Activated CD4-positive, CD25-positive, alpha-beta regulatory T cell treated with anti-CD3 and anti-CD28 coated beads, Interleukin-2, amount 50 U/mL, for 24 hours (primary cell): ENCODE measurements at places on chromosomes 4 and X.

DNA sequence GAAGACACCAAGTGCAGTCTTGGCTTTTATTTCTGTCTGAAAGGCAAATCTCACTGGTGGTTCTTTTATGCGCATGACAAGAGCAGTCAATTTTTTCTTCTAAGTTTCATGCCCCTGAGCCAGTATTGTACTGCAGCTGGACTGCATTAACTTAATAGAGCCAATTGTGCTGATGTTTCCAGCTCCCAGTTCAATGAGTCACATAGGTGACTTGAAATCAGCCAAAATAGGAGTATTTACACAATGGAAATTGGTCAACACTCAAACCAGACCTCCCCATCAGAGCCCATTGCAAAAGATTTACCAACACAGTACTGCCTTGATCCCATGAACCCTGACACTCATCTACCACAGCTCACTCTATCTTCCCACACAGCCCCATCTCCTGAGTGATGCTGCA, 100.3 kb upstream of the GUCY1A1 start:
- no peak for ATAC-seq

GRCh38 chr4:127219232-127219631, 413.5 kb upstream of the INTU start:
- no peak for ATAC-seq

DNA sequence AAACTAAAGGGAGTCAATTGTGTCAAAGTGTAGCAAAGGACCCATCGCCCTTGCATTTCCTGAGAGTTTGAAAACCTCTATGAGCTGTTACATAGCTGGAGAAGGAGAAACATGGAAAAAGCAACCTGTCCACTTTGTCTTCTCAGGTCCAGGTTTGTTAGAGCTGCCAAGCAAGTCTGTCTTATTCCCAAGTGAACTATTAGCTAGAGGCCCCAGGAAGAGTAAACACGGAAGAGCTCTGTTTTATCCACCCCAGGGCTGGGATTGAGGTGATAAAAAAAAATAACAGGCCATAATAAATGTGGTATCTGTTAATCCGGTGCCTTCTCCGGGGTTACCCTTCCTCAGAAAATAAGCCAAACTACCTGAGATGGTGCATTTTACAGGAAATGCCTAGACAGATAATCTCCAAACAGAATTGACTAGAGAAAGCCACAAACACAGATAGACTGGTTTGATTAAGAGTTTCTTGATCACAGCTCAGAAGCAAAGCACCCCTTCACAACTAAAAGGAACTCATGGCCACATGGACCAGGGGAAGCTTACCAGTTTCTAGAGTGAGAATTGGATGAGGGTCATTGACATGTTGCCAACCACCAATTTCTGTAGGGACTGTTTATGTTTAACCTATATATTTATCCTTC, 35.9 kb upstream of the RELL1 start:
- no peak for ATAC-seq

DNA sequence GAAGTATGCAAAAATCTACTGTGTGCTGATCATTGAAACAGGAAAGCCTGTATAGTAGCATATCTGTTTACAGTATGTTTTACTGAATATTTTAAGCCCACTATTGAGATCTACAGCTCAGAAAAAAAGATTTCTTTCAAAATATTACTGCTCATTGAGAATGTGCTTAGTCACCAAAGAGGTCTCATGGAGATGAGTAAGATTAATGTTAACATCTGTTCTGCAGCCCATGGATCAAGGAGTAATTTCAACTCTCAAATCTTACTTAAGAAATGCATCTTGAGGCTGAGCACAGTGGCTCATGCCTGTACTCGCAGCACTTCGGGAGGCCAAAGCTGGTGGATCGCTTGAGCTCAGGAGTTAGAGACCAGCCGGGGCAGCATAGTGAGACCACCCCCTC, 3.3 kb downstream of the RNF4 start:
- ATAC-seq: no peak

DNA sequence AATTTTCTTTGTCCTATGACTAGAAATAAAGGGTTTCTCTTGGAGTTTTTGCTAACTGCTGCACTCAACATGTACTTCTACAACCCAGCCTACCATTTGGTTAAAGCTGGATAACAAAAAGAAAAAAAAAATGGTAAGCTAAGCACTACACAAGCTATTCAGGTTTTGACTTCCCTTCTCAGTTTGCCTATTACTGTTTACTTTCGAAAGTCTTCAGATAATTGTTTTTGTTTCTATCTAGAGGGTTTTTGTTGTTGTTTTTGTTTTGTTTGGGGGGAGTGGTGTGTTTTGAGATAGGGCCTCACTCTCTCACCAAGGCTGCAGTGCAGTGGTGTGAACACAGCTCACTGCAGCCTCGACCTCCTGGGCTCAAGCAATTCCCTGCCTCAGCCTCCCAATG, 46.6 kb downstream of the CLOCK start:
- ATAC-seq: no peak

- peak; percentile 44 for ATAC-seq
These were observed 115.0 kb upstream of the SHISA3 start for GRCh38 chr4:42282081-42282901.

- ATAC-seq: no peak
These were observed 235.9 kb upstream of the DMD start for GRCh38 chrX:33447285-33447684.

- no peak for ATAC-seq
These were observed 122.5 kb upstream of the TRIM2 start for GRCh38 chr4:153081693-153082092.

GRCh38 chrX:1172496-1172895, 40.0 kb downstream of the CRLF2 start:
- ATAC-seq: no peak

DNA sequence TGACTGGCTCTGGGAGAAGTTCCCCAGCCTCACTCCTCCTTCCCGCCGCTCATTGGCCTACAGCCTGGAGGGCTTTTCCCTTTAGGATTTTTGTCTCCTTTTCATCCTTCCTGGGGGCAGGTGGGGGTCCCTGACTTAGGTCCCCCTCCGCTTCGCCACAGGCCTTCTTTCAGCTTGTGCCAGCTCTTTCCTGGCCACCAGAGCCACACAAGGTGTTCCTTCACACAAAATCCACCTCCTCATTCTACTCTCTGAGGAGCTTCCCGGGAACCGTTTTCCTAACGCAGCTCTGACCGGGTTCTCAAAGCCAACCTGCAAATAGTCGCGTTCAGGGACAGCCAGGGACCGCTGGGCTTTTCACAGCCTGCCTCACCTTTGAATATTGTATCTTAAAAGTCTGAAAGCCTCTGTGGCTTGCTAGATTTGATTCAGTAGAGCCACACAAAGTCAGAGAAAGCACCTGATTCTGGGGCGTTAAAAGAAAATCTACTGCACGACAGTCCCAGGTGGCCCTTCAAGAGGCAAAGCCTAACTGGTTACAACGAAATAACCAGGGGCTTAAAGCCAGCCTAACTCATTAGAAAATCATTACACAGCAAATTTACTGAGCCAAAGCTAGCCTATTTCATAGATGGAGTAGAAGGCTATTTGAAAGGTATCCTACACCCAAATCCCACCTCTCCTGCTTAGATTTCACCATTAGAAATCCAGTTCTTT, 731 bp upstream of the GPC3 start:
- no peak for ATAC-seq

DNA sequence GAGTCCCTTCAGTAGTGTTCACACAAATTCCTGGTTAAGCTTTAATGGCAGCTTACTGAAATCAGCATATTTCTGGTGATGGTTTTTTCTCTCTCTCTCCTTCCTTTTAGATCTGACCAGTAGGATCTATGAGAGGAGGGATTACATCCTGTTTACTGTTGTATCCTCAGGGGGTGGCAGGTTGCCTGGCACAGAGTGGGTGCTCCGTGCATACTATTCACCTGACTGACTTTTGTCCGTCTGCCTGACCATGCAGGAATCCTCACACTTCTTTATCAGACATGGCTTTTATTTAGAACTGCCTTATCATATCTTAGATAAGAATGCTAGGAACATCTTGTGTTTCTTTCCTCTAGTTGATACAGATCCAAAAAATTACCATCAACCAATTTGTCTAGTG, 29.6 kb downstream of the MCUB start:
- ATAC-seq: no peak

DNA sequence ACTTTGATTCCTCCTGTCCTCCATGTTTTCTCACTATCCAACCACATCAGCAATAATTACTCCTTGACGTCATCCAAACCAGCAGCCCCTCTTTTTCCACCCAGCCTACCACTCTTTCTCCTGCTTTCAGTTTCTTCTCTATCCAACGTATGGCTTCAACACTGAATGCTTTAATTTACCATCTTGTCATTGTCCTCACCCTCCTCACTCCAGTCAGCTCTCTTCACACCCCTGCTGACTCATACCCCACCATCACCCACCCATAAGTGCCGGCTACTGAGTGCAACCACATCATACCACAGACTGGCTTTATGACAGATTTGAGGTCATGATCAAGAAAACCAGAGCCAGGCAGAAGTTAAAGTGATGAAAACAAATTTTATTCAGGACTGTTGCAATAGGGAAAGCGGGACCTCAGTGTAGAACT, 9.8 kb upstream of the ANXA5 start:
- peak; percentile 93 for ATAC-seq

- no peak for ATAC-seq
These were observed 58.1 kb downstream of the RAB40A start for GRCh38 chrX:103461156-103461555.

DNA sequence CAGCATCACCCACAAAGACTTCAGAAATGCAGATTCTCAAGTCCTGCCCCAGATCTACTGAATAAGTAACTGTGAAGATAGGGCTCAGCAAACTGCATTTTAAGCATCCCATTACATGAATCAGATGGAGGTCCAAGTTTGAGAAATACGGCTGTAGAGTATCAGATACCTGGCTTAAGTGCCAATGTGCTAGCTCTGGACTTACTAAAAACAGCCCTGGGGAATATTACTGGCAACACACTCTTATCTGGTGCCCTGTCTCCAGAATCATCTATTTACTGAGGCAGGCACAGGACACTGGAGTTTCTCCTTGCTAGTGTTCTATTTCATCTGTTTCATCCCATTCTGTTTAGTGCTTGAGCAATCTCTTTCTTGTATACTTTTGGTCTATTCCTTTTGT, 105.1 kb downstream of the SPOCK3 start:
- no peak for ATAC-seq

GRCh38 chrX:25017667-25018247, 2.0 kb upstream of the ARX start:
- ATAC-seq: no peak

GRCh38 chr4:128564081-128564630, 245.3 kb upstream of the JADE1 start:
- no peak for ATAC-seq

DNA sequence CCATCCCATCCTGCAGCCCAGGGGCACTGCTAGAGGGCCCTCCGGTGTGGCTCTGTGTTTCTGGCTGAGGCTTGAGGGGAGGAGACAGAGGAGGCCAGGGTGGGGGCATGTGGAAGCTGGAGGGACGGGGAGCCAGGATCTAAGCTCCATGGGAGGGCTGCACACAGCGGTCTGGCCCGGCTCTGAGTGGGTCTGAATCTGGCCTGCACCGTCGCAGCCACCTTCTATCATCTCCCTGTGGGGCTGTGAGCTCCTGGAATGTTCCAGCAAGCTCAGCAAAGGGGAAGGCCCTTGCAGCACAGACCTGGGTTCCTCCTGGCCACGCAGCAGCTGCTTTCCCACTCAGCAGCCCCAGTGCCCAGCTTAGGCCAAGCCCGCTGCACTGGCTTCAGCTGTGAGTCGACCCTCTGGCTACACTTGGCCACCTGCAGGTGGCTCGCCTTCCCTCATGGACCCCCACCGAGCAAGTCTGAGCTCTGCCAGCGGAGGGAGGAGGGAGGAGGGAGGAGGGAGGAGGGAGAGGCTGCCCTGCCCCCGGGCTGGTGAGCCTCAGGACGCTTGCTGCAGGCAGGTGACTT, 5.3 kb downstream of the NKX1-1 start:
- ATAC-seq: no peak

- ATAC-seq: no peak
These were observed 3.5 kb upstream of the SLIT2 start for GRCh38 chr4:20248155-20248558.

- ATAC-seq: no peak
These were observed 75.1 kb downstream of the SLC2A9 start for GRCh38 chr4:9946170-9946569.

DNA sequence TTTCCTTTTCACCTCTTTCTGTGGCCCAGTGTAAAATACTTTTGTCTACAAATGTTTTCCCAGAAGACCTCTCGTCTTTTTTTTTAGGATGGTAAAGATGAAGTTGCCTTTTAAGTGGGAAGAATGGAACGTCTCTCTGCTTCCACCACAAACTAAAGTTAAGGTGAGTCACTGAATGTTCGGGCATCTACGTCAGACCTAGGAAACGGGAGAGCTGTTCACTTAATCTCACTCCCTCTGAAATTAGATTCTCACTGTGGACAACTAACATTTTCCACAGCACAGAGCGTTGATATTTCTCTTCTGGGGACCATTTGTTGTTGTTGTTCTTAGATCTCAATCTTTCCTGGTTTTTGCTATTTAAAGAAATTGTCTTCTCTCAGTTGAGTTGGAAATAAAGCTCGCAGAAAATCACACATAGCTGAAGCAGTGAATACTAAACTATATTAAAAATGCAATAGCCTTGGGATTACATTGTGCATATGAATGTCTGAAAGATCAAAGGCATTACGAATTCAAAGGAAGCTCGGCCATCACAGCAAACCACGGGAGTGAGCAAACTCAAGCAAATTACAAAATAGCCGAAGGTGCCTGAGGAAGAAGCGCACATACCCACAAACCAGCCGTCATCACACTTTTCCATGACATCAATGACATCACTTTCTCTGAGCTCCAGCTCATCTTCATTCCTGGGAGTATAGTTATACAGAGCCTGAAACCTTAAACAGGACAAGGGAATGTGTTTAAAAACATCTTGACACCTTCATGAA, 53.9 kb upstream of the PDLIM3 start:
- ATAC-seq: no peak

GRCh38 chr4:128859887-128860677, 50.6 kb downstream of the JADE1 start:
- peak; percentile 2 for ATAC-seq

GRCh38 chr4:170157670-170158069, 67.9 kb upstream of the AADAT start:
- no peak for ATAC-seq

- ATAC-seq: no peak
These were observed 12.6 kb downstream of the DCLK2 start for GRCh38 chr4:150090836-150091235.
